Stimulated activated CD4-positive, alpha-beta T cell treated with anti-CD3 and anti-CD28 coated beads, Interleukin-15, amount 100 ng/mL, for 24 hours (primary cell): ENCODE measurements at places on chromosomes 3 and 15.

DNA sequence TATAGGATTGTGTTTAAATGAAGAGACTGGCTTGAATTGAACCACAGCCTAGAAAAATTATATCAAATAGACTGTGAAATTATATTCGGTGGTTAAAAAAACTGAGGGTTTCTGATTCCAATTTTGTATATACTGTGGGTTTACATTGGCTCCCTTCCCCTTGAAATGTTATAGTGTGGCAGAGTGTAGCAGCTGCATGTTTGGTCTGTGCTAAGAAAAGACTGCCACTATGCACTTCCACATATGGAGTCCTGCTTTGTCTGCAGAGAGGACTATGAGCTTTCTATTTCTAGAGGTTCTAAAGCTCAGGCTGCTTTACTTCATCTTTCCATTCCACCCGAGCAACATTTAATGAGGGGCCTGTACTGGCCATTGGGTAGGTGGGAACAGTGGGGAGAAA, 112.3 kb downstream of the P3H2 start:
- DNase-seq: no peak

DNA sequence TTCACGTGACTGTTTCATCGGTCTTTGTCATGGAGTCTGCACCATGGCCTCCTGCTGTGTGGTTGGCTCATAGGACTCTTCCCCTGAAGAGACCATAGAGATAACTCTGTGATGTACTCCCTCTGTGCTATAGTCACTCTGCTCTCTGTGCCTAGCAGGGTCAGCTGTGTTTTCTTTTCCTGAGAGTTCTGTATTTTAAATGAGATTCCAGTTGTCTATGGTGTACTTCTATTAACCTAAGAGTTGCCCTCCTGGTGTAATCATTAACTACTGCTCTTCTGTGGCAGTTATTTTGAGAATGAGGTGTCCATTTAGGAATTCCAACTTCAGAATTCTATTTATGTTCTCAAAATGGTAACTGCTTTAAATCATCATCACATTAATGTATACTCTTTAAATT, 114.5 kb upstream of the ARPP21 start:
- DNase-seq: no peak

GRCh38 chr3:189025866-189026265, 145.9 kb upstream of the TPRG1 start:
- no peak for DNase-seq

DNA sequence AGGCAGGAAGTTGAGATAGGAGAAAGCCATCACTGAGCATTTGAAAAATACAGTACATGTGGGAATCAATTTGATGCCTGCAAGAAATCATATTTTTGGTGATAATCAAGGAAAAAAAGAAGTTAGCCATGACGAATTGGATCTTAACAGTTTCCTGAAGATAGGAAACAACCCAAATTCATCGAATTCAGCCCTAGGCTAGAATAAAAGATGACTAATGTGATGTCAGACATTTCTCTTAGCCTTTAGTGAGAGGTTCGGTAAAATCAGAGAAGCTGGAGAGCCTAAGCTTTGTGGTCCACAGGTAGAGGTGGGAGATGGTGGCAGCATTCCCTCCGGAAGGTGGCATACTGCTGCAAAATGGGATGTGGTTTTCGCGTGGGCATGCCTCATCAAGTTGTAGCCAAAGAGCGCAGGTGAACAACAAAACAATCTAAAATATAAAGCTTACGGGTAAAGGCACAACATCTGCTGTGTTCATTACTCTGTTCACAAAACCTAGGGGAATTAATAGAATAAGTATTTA, 144.1 kb upstream of the ALCAM start:
- DNase-seq: no peak

DNA sequence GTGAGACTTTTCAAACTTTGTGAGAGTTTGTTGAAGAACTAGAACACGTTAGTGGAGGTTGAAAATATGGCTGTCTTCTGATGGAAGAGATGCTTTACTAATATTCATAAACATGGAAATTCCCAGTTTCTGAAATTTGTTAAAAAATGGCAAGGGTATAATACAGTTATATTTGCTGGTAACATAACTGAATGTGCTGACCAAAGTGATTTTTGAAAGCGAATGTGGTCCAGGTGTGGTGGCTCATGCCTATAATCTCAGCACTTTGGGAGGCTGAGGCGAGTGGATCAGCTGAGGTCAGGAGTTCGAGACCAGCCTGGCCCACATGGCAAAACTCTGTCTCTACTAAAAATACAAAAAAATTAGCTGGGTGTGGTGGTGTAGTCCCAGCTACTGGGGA, 18.1 kb downstream of the FXR1 start:
- DNase-seq: no peak

DNA sequence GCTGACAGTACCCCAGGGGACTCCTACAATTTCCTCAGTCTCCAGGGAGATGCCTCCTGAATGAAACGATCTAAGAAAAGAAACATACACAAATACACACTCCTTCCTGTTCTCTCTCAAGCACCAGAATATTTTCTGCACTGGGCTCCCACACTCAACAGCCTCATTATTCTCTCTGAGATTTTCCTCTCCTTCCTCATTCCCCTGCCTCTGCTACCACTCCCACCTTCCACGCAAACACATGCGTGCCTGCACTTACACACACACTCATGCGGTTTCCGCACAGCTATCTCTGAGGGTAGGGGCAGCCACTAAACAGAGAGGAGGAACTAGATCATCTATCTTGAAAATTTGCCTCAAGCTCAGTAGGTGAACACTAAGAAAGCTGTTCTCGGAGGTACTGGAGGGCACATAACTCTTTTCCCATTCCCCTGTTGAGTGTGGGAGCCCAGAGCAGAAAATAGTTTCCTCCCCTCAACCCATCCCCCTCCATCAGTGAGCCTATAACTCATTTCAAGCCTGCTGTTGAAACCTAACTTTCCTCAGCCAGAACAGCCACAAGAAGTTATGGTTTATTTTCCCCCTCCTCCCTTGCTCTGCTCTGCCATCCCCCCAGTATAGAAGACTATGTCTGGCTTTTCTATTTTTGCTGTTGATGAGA, 30.5 kb upstream of the TIPARP start:
- DNase-seq: peak; percentile 57
